ENCODE measurements at places on chromosomes 7 and 10.

DNA sequence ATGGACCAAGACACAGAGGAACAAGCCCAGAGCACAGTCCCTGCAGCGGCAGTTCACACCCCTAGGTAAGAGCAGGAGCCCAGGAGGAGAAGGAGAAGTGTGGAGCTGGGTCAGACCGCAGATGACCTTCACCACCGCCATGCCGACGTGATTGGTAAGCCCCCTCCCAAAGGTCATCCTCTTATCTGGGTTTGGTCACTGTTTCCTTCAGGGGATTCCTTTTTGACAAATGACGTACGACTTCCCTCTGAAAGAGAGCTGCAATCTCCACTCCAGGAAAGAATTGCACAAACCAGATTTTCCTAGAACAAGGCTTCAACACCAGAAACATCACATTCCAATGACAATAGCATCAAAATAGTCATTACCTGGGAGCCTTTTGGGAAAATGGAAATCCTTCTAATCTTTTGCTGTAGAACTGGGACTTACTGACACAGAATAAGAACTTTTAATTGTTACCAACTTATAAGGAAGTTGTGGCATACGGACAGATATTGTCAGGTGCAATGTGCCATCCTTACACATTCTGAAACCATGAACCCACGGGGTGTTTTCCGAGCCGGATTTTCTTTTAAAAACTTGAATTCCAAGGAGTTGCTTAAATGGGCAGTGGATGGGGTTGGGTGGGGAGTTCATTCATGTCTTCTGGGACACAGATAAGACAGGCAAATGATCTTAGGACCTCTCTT lies 20.8 kb upstream of the ADAM12 start:
- no peak for DNase-seq

GRCh38 chr10:72164617-72165016 lies 51.2 kb upstream of the ANAPC16 start:
- no peak for DNase-seq

DNA sequence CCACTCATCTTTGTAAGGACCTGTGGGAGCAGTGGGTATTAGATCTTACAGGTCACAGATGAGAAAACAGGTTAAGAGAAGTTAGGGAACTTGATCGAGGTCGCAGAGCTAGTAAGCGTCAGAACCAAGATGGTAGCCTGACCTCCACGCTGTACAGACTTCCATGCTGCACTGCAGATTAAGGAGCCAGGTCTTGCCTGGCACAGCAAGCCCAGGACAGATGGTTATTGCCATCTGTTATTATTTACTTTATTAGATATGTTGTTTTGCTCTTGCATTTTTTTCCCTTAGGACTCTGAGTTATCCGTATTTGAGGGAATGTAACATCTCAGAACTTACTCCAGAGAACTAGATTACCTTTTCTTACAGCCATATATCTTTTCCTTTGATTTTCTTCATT lies 147.2 kb downstream of the NSUN6 start:
- no peak for DNase-seq

DNA sequence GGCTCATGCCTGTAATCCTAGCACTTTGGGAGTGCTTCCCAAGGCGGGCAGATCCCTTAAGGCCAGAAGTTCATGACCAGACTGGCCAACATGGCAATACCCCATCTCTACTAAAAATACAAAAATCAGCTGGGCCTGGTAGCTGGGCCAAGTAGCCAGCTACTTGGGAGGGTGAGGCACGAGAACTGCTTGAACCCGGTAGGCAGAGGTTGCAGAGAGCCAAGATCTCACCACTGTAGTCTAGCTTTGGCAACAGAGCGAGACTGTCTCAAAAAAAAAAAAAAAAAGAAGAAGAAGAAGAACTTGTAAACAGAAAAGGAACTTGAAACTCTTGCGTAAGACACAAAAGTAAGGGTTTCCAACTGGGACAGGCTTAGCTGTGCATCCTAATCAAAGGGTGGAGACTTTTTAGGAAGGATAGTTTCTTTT lies 5.6 kb upstream of the IFIT2 start:
- no peak for DNase-seq

GRCh38 chr7:21261627-21262594 lies 166.0 kb upstream of the SP4 start:
- DNase-seq, result peak; percentile 14

All from stimulated activated CD4-positive, alpha-beta T cell treated with anti-CD3 and anti-CD28 coated beads, Interleukin-15, amount 100 ng/mL, for 48 hours (primary cell).